ENCODE measurements at places on chromosomes 13 and 19. TPM values are rescaled to one million over a fixed set of nuclear protein-coding genes. Genes with fewer than 3 reads are reported as not detected.

SLC10A2 gene
- not detected for total RNA-seq

DNA sequence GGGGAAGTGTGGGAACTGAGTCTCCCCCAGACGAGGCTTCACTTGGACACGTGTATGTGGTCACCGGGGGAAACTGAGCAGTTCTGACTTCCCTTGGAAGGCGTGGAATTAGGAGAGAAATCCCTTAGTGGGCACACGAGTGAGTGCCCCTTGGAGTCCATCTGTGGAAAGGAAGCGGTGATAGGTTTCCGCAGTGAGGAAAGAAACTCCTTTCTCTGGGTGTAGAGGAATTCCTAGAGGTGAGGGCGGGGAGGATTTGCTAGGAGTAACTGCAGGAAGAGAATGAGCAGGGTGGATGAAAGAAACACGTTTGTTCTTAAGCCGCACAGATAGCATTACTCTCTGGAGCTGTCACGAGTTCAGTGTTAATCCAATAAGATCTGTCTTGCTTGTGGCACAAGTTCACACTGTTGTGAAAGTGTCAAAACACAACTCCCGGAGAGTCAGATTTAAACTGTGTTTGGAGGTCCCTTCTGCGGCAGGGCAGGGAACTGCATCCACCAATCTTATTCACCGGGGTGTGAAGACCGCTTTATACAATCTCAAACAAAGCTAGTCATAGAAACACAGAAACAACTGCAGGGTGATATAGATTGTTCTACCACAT is 1.2 kb downstream of the KL start:
- DNase-seq = no peak

- DNase-seq = no peak
These were observed 44.1 kb upstream of the RFXAP start for GRCh38 chr13:36774931-36775330.

CRX gene
- not detected for total RNA-seq

GRCh38 chr13:77136902-77137420 is 110.0 kb upstream of the FBXL3 start:
- DNase-seq = no peak

DNA sequence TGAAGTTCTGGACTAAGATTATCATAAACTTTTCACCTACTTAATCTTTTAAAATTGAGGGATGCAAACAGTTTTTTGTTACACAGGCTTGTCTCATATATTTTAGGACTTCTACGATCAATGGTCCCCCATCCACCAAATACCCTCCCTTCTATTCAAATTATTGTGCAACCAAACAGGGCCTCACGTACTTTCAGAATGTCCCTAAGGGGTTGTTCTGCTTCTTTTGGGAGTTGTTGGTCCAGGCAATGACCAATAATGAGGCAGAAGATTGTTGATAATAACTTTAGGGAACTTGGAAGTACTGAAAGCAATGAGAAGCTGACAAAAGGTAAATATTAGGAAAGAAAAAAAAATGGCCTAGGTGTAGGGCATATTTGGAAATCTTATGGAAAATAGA is 2.9 kb downstream of the DNAJC15 start:
- no peak for DNase-seq

DNA sequence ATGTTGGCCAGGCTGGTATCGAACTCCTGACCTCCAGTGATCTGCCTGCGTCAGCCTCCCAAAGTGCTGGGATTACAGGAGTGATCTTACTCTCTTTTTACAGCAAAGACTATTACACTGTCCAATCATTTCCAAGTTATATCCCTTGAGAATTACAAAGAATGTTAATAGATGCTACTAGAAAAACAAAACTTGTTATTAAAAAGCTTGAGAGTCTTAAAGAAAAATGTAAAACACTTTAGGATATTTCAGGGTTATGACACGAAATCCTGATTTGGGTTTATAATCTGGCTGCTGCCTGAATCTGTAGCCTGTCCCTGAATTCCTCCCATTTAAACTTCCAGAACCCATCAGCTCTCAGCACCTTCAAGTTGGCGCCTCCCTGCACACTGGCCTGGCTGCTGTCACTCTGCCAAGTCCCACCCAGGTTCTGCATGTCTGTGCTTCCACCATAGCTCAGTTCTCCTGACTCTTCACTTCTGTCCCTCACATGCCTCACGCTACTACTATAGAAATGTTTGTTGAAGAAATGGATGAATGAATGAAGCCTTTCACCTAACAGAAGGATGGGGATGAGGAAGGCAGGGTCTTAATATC is 55.8 kb upstream of the RFXAP start:
- DNase-seq = no peak

GRCh38 chr13:45142440-45143345 is 22.4 kb downstream of the GTF2F2 start:
- DNase-seq = no peak

LYPD3 gene
- 0.19 TPM for total RNA-seq

- DNase-seq = no peak
These were observed 270.6 kb downstream of the SLITRK6 start for GRCh38 chr13:85528491-85529217.

GRCh38 chr19:48669903-48670668 is 2.7 kb downstream of the NTN5 start:
- DNase-seq = no peak

GRCh38 chr13:51645154-51645650 is 60.9 kb downstream of the WDFY2 start:
- DNase-seq = no peak

DNA sequence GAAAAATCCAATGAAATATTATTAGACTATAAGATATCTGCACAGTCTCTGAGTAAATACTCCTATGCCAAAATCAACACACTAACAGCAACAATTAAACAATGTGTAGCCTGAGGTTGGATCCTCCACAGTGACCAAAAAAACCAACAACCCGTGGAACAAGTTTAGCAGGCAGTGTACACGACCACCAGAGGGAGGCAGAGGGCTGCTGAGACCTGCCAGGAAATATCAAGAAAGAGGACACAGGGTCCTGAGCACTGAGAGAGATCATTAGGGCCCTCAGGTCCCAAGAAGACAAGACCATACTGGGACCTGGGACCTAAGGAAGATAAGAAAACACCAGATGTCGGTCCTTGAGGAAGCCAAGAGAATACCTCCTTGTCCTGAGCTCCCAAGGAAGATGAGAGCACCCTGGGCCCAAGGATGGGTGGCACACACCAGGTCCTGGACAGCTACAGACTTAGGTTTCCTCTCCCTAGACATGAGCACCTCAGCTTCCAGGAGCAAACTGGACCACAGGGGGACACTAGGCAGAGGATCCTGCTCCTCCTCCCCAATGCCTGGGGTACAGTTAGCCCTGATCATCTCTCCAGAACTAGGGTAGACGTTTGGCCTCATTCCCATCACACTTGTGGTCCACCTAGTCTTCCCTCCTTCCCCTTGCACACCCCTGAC is 822 bp upstream of the ZNF274 start:
- no peak for DNase-seq

- DNase-seq = no peak
These were observed 6.3 kb downstream of the KCTD12 start for GRCh38 chr13:76879883-76880270.

- no peak for DNase-seq
These were observed 67.9 kb downstream of the FOXO1 start for GRCh38 chr13:40598569-40598968.

- DNase-seq = no peak
These were observed 59.7 kb upstream of the TMTC4 start for GRCh38 chr13:100734194-100734720.

GRCh38 chr19:29262085-29262484 is 49.1 kb upstream of the UQCRFS1 start:
- DNase-seq = no peak

Measured in Right ventricle myocardium inferior (tissue), 1 donor.